ENCODE measurements at places on chromosomes 13 and 19.

- no peak for DNase-seq
Measured at GRCh38 chr19:38667661-38668171, 20.3 kb downstream of the ACTN4 start.

DNA sequence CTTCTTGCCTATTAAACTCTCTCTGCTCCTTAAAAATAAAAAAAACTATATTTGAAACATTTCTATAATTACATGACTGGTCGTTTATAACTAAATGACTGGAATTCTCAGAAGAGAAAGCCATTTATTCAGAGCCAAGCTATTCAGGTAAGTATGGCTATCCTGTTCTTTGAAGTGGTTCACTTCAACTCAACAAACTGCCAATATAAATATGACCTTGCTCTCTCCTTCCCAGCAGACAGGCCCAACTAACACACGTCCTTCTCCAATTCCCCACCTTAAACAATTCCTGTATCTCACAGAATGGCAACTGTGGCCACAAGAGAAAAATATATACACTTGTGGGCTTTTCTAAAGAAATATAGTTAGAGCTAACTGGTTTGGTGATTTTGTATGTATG lies 153.9 kb downstream of the MIPEP start:
- DNase-seq = no peak

GRCh38 chr13:85662186-85662585 lies 137.0 kb downstream of the SLITRK6 start:
- DNase-seq = no peak

DNA sequence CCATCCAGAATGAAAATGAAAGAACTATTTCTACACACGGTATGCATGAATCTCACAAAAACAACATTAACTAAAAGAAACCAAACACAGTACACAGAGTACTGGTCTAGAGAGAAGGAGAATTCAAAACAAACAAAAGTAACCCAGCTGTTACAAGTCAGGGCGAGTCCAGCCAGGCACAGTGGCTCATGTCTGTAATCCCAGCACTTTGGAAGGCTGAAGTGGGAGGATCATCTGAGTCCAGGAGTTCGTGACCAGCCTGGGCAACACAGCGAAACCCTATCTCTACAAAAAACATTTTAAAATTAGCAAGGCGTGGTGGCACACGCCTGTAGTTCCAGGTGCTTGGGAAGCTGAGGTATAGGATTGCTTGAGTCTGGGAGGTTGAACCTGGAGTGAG lies 1.7 kb upstream of the PSMC4 start:
- no peak for DNase-seq

DNA sequence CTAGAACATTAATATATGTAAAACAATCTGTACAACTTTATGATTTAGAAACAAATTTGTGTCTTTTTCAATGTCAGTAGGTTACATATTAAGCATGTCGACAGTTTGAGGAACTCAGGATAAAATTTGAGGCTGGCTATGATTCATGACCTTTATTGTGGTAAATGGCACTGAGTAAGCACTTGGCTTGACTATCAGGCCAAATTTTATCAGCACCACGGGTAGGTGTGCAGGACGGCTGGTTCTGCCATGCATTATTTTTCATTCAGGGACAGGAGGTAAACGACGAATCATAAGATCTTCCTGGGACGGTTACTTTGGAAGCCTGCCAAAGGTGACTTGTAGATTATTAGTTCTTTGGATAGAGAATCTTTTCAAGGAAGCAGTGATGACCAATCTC lies 19.9 kb upstream of the CYP4F8 start:
- no peak for DNase-seq

GRCh38 chr13:49419276-49419675 lies 24.6 kb downstream of the CAB39L start:
- no peak for DNase-seq

DNA sequence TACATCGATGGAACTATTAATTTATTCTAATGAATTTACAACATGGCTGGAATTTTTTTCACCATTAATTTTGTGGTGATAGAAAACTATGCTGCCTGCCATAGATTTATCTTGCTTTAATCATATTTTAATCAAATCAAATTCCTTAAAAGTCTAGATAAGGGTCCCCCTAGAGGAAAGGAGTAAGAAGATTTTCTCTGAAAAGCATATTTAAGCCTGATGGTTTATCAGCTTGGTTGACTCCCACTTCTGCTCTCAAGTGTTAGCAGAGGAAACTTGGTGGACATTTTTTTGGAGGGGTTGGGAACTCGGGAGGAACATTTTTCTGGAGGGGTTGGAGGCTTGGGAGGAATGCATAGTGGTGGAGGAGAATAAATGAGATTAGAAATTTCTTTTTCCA lies 253.3 kb downstream of the KCNRG start:
- DNase-seq = no peak

GRCh38 chr13:67520886-67521285 lies 290.8 kb upstream of the PCDH9 start:
- no peak for DNase-seq

- no peak for DNase-seq
Measured at GRCh38 chr19:32254509-32254890, 90.9 kb upstream of the ZNF507 start.
